ENCODE measurements at places on chromosomes 5 and 9. TPM values are rescaled to one million over a fixed set of nuclear protein-coding genes. Genes with fewer than 3 reads are reported as not detected.

The MACROH2A1 gene
- 252 TPM for total RNA-seq

The FCN2 gene
- total RNA-seq: not detected

The PCDHA7 gene
- 0.88 TPM for total RNA-seq

The CMYA5 gene
- 0.12 TPM for total RNA-seq

The NFX1 gene
- total RNA-seq: 16.3 TPM

The ADAMTS13 gene
- not detected for total RNA-seq

The SAPCD2 gene
- 21.8 TPM for total RNA-seq

The PCDHB4 gene
- 0.12 TPM for total RNA-seq

The FOXD4L4 gene
- not detected for total RNA-seq

GRCh38 chr9:89350988-89351557 is 32.8 kb downstream of the SECISBP2 start:
- no peak for DNase-seq

- DNase-seq: peak; percentile 84
Observed at GRCh38 chr9:128947527-128948301, at the start of the genes DOLK and NUP188. TSS of gene DOLK (minus strand) at chr9:128947603. CDS start at chr9:128947303, 300 bp downstream. TSS of gene NUP188 (plus strand) at chr9:128947699. CDS start at chr9:128947720, 21 bp downstream.

DNA sequence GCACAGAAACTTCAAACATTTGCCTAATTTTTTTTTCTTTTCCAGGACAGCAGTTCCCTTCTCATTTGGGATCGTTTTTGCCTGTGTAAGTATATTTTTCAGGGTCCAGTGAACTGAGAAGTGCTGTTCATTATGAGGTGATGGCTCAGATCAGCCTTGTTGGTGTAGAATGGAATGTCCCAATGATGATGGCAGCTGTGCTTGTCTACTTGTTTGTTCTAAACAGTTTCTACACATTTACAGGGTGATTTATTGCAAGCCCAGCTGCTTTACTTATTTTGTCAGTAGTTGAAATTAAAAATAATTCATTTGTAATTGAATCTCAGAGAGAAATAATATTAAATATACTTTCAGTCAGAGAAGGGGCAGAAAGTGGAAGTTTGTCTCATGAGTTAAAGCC is 337.6 kb upstream of the SEMA6A start:
- no peak for DNase-seq

- no peak for DNase-seq
Observed at GRCh38 chr9:133342570-133342969, 5.4 kb downstream of the MED22 start.

GRCh38 chr5:180253036-180253824 is 38.7 kb downstream of the MAPK9 start:
- DNase-seq: peak; percentile 5

DNA sequence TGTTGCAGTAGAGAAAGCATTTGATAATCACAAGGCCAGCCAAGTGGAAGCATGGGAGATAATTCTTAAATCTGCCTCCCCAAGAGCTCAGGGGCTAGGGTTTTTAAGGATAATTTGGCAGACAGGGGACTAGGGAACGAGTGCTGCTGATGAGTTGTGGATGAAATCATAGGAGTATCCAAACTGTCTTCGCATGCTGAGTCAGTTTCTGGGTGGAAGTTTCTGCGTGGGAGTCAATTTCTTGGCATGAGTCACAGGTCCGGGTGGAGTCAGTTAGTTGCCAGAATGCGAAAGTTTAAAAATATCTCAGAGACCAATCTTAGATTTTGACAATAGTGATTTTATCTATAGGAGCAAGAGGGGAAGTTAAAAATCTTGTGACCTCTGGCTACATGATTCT is 112.6 kb downstream of the TMC1 start:
- peak; percentile 73 for DNase-seq

DNA sequence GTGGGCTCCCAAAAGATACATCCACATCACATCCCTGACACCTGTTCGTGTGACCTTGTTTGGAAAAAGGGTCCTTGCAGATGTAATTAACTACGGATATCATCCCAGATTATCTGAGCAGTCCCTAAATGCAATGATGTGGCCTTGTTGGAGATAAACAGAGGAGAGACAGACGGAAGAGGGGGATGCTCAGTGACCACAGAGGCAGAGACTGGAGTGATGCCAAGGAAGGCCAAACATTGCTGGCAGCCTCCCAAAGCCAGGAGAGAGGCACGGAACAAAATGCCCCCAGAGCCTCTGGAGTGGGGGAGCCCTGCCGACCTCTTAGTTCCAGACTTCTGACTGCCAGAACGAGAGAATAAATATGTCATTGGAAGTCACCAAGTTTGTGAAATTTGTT is 15.0 kb upstream of the VAV2 start:
- peak; percentile 58 for DNase-seq

GRCh38 chr5:79955941-79956670 is 35.0 kb downstream of the MTX3 start:
- peak; percentile 91 for DNase-seq

DNA sequence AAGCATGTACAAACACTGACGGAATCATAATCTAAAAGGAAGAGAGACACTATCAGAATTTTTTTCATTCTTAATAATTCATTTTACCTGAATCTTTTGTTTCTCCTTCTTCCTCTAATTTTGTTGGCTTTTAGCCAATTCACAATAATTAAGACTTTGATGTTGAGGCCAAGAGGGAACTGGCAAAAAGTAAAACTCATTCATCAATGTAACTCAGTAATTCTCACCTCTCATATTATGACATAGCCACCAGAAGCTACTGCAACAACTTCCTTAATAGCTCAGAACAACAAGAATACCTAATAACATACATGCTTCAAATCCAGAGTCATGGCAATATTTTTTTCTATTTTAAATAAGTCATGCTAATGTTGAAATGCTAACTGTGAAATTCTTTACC is 64.5 kb downstream of the MCTP1 start:
- DNase-seq: no peak

DNA sequence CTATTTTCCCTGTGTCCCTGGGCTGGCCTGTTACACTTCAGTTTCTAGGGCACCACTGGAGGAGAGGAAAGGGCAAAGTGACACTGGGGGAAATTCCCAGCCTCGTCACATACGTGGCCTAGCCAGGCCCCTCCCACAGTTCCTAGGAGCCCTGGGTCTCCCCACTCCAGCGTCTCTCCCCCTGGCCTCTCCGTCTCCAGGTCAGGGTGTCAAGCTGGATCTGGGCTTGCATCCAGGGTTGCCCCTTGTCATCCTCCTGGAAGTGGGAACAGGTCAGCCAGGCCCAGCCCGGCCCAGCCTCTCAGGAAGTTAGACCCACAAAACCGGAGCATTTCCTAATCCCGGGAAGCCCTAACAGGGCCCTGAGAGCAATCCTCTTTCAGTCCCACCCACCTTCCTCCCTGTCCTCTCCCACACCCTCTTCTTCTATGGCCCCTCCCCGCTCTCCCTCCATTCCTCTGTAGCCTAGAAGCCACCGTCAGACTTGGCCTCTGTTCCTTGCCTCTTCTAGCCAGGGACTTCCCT is 4.7 kb upstream of the TNIP1 start:
- peak; percentile 78 for DNase-seq

GRCh38 chr5:118405650-118406061 is 582.7 kb downstream of the DTWD2 start:
- no peak for DNase-seq

DNA sequence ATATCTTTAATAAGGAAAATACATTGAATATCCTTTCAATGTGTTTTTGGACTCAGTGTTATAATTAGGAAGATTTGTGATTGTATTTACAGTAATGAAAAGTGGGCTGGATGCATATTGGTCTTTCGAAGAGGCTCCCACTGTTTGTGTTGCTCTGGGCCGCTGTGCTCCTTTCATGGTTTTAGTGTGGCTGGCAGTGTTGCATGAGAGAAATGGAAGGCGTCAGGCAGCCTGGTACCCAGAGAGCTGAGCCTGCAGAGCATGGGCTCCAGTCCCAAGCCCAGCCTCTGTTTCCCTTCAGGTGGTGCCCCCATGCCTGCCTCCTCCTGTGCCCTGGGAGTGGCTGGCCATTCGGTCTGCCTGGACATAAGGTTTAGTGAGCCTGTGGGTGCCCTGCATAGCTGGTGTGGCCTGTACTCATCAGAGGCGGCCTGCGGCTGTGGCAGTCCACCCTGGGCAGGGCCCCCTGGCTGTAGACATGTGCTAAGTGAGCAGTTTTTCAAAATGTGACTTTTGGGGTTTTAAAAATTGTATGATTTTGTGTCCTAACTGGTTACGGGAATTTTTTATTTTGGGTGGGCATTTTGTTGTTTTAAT is 27.4 kb upstream of the FAM120AOS start:
- no peak for DNase-seq

GRCh38 chr5:19917588-19918122 is 70.3 kb downstream of the CDH18 start:
- no peak for DNase-seq

DNA sequence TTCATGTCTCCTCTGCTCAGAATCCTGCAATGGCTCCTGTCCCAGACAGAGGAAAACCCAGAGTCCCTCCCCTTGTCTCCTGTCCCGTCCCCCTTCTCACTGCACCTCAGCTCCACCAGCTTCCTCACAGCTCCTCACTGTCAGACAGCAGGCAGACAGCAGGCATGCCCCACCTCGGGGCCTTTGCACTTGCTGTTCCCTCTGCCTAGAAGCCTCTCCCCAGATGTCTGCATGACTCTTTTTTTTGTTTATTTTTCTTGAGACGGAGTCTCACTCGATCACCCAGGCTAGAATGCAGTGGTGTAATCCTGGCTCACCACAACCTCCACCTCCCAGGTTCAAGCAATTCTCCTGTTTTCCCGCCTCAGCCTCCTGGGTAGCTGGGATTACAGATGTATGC is 8.8 kb upstream of the SLC6A7 start:
- DNase-seq: peak; percentile 19

- no peak for DNase-seq
Observed at GRCh38 chr9:10232352-10232930, 380.4 kb downstream of the PTPRD start.

GRCh38 chr9:13841746-13842462 is 472.0 kb downstream of the NFIB start:
- no peak for DNase-seq

DNA sequence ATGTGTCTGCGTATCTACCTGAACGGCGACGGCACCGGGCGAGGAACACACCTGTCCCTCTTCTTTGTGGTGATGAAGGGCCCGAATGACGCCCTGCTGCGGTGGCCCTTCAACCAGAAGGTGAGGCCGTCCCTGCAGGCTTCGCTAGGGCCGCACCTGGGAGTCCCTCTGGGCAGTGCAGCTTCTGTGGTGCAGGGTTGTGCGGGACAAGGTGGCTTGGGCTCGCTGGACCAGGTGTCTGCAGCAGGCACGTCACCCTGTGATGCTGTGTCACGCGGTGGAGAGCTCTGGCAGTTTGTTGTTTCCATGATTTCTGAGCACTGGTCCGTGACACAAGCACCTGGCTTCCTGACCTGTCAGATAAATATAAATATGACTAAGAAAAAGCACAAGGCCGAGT is 20.7 kb downstream of the FBXW5 start:
- DNase-seq: no peak

GRCh38 chr9:88076286-88077070 is 61.8 kb downstream of the SPATA31C2 start:
- DNase-seq: peak; percentile 93

DNA sequence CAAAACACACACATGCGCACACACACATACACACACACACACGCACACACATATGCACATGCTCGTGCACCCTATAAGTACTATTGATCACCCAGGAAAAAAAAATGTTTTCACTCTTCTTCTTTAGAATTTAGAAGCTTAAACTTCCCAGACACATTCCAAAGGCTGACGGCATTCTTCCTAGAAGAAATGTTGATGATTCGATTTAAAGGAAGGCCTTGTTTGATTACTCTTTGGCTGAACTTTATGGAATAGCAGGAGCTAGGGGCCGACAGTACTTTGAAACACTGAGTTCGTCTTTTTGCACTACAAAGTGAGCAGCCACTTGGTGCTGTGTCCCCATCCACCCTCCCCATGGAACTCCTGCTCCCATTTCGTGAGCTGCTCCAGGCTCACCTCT is 113.2 kb downstream of the EGFLAM start:
- no peak for DNase-seq

DNA sequence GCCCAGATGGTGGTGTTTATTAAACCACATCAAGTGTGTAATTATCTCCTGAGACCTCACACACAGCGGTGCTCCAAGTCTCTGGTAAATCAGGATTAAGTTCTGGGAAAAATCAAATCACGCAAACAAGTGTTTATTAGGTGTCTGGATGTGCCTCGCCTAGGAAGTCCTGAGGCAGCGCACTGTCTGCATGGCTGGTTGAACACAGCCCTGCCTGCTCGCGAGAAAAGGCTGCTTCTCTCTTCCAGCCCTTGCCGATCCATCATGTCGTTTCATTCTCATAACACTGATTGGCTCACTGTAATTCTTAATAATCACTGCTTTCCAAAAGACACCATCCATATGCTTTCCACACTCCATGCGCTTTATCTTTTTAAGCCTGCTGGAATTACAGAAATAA is 229.6 kb upstream of the DAP start:
- DNase-seq: no peak

DNA sequence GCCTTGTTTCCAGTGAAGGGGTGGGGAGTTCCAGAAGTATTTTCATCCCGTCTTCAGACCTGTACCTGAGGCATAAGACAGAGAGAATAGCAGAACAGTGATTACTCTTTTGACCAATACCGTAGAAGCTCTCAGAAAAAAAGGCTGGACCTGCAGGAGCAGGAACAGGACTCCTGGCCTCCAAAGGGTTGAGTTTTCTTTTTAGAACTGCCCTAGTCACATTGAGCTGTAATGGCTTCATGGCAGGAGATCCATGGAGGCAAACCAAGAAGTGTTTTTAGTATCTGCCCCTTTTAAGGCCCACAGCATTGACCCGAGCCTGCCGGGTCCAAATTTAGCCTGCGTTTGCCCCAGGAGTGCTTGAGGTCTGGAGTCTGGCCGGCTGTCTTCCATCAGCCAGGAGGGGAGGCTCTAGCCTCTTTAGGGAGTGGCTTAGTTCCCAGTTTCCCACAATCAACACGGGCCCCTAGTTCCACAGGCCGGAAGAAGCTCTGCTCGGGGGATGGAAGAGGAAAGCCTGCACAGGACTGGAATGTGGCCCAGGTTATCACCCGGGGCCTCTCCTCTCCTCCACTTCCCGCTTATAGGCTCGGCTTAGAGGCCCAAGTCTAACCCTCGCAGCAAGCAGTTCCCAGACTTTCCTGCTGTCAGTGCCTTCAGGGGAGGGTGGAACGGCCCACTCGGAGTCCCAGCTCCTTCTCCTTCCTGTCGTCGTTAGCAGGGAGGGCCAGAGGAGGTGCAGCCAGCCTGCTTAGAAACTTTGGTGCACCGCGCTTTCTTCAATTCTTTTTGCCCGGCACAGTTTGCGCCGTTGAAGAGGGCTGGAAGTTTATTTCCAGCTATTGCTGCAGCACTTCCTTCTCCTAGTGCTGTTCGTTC is 80.7 kb downstream of the C9orf152 start:
- peak; percentile 97 for DNase-seq

GRCh38 chr9:74543145-74543544 is 46.0 kb downstream of the RORB start:
- DNase-seq: no peak

DNA sequence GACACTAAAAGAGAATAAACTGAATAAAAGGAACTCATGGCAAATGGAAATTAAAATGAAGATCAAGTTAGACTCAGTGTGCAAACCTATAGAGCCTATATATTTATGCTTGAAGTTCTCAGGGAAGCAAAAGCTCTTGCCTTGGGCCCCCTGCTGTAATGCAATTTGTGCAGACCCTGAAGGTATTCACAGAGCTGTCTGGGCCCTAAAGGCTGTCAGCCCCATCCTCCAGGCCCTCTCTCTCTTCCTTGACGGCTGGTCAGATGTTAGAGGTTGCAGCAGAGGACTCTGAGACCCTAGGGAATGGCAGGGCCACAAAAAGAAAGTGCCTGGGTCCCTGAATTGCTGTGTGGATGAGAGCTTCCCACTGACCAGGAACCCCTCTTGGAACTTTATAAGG is 283.9 kb upstream of the TUT7 start:
- DNase-seq: no peak

GRCh38 chr9:94212091-94212490 is 47.0 kb upstream of the ZNF169 start:
- DNase-seq: peak; percentile 22

All from RPMI7951 (cell line).